ENCODE measurements at places on chromosomes 12 and 14. TPM values are rescaled to one million over a fixed set of nuclear protein-coding genes. Genes with fewer than 3 reads are reported as not detected.

Gene ADCY4
- total RNA-seq, result 10.1 TPM

Gene GXYLT1
- 9.3 TPM for total RNA-seq

Gene AKAP6
- 7.6 TPM for total RNA-seq

Gene PELI2
- total RNA-seq, result 22.7 TPM

Gene OR4E2
- total RNA-seq, result not detected

Gene CMAS
- 139 TPM for total RNA-seq

Gene PTPN21
- 36.8 TPM for total RNA-seq

Gene CCDC197
- not detected for total RNA-seq

Gene TMEM30B
- total RNA-seq, result 69.0 TPM

Gene PRH2
- total RNA-seq, result not detected

Gene DCN
- 145 TPM for total RNA-seq

Gene TAC3
- 2.8 TPM for total RNA-seq

Gene AGAP2
- 0.92 TPM for total RNA-seq

Gene WNT1
- not detected for total RNA-seq

Gene KRT77
- total RNA-seq, result not detected

Gene PRB2
- not detected for total RNA-seq

Gene FZD10
- total RNA-seq, result 0.14 TPM

Gene SERPINA4
- not detected for total RNA-seq

Gene C14orf93
- 13.2 TPM for total RNA-seq

Gene SLC10A1
- total RNA-seq, result not detected

Gene SPTB
- 0.42 TPM for total RNA-seq

Gene MANSC1
- total RNA-seq, result 62.8 TPM

Gene RND1
- 2.1 TPM for total RNA-seq

Gene TRHDE
- 5.7 TPM for total RNA-seq
